ENCODE measurements at places on chromosomes 4 and X.

GRCh38 chrX:45518552-45518951 lies 317.9 kb upstream of the DIPK2B start:
- DNase-seq: no peak

DNA sequence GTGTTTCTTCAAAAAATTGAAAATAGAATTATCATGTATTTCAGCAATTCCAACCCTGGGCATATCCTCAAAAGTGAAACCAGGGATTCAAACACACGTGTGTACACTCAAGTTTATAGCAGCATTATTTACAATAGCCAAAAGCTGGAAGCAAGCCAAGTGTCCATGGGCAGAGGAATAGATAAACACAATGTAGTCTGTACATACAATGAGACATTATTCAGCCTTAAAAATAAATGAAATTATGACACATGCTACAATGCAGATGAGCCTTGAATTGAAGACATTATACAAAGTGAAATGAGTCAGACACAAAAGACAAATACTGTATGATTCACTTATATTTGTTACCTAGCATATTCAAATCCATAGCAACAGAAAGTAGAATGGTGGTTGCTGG lies 853.4 kb downstream of the STIM2 start:
- DNase-seq: no peak

GRCh38 chr4:170758988-170759387 lies 669.2 kb upstream of the AADAT start:
- no peak for DNase-seq

GRCh38 chrX:15525664-15526416 lies 25.2 kb downstream of the BMX start:
- no peak for DNase-seq

DNA sequence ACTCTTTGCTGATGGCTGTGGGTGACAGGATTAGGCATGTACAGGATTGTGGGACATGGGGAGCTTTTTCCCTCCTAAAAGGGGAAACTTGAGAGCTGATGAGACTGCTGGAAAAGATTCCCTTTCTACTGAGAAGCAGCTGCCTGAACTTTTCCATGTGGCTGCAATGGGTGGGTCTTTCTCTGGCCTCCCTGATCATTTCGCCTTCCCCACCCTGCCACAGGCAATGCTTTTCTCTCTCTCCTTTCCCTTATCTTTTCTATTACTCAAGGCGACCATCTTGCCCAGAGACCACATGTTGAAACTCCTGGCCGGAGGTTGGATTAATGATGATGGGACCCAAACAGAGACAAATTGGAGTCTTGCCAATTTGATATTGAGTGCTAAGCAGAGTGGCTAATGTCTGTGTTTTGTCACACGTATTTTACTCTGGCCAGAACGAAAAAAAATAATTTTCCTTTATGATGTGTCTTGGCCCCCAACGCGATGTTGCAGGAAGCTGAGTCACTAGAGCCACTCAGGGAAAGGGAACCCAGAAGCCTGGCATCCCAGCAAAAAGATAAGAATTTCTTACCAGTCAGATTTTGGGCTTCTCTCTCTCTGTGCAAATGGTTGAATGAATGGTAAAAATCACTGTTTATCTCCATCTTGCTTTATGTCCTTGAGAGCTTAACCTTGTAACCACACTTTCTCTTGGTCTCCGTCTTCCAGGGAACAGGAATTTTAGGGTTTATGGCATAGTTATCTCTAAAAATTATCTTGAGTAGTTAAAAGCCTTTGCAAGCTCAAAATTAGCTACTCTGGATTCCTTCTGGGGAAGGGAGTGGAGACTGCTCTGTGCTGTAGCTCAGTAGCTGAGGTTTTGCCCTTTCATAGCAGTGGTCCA lies 19.4 kb upstream of the ATP8A1 start:
- DNase-seq: no peak

DNA sequence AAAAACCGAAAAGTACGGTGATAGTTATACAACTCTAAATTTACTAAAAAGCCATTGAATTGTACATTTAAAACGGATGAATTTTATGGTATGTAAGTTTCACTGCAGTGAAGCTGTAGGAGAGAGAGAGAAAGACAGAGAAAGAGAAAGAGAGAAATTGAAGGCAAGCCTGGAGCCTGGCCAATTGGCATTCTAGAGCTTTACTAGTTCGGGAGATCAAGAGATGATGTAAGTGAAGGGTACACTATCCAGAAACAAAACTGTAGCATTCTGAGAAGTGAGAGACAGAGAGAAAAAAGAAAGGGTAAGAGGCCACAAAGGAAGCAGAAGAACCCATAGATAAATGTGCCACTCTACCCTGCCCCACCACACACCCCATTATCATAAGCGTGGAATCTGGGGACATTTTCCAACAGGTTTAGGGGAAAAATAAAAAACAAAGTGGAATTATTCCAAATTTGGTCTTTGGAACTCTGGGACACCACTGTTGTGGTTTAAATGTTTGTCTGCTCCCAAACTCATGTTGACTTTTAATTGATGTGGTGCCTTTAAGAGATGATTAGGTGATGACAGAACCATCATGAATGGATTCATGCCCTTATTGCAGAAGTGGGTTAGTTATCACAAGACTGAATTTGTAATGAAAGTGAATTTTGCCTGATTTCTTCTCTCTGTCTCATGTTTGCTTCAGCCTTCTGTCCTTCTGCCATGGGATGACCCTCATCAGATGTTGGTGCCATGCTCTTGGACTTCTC lies 123.0 kb upstream of the PLS3 start:
- no peak for DNase-seq

DNA sequence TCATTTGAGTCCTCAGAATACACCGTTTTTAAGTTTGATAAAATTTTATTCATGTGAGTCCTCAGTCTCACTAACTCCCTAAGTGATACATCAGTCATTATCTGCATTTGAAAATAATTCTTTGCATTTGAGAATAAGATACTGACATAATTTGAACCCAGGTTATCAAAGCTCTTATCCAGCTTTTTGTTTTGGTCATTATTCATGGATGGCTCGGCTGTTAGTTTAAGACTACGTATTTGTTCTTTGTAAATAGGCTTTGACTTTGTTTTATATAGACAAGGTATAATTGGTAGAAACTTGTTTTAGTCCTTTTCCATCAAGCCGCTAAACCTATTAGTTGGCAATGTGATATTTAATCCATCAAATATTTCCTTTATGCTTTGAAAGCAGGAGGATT lies 7.9 kb downstream of the SPRY1 start:
- DNase-seq: no peak

GRCh38 chrX:107985033-107985432 lies 2.9 kb upstream of the TEX13B start:
- DNase-seq: no peak

DNA sequence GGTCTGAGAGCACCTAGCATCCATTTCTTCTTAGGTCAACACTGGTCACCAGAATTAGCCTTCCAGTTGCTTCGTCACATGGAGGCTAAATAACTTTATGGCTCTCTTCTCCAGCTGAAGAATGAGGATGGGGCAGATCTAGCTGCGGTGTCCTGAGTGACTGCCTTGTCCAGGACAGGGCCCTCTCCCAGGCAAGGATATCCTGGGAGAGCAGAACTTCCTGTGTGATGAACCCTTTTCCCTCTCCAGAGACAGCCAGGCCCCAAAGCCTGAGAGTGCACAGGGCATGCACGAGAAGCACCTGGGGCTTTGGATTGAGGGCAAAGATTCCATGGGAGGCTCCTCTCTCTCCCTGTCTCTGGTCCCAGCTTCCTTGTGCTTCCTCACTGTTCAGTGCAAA lies 108.2 kb upstream of the MAMLD1 start:
- no peak for DNase-seq

GRCh38 chr4:146436423-146437162 lies 85.1 kb downstream of the SLC10A7 start:
- no peak for DNase-seq

- no peak for DNase-seq
Measured at GRCh38 chr4:98260047-98260578, 1.1 kb upstream of the RAP1GDS1 start.

GRCh38 chr4:89172865-89173264 lies 61.5 kb downstream of the TIGD2 start:
- DNase-seq: no peak

DNA sequence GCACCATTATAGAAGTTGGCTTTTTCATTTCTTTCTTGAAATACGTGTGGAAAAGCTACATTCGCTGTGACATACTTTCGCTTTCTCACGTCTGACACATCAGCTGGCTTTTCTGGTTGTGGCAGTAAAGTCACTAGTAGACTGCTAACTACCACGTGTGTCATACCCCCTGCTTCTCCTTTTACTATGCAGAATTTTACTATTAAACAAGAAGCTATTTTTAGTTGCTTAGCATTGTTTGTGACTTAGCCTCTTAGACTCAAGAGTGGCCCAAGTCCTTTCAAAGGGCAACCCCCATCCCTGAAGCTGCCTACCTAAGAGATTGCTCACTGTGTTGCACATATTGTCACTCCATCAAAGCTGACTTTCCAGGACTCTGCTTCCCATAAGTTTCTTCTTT lies 2.1 kb upstream of the IL2 start:
- peak; percentile 1 for DNase-seq

- DNase-seq: no peak
Measured at GRCh38 chrX:39827951-39828350, 269.8 kb downstream of the BCOR start.

DNA sequence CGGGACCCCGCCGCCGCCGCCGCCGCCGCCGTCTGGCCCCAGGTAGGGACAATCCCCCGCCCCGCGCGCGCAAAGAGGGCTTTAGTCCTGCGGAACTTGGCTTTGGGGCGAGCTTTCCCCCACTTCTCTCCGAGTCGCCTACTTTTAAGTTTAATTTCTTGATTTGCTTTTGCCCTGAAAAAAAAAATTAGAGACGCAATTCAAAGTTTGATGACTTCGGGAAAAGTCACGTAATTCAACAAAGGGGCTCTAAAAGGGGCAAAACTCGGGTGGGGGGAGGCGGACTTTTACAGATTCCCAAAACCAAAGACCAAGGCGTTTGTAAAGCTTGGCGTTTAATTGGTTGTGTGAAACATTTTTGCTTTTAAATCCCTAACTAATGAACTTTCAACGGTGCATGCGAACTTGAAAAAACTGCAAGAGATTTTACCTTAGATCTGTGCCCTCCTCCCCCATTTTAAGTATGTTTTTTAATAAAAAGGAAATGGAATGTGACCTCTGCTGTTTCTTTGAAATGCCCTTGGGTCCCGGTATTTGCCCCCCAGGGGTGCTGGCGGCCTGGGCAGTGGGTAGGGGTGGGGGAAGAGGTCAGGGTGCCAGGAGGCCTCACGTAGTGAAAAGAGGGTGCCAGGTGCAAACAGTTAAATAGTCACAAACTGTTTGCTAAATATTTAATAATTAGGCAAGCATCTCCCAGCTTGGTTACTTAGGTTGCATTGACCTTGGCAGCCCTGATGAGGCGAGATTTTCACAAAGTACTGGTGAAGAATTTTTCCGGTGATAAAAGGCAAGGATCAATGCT lies 209.7 kb downstream of the NWD2 start:
- DNase-seq: no peak

GRCh38 chr4:8906991-8907595 lies 35.5 kb upstream of the HMX1 start:
- DNase-seq: no peak

Measured in activated CD8-positive, alpha-beta memory T cell treated with anti-CD3 and anti-CD28 coated beads for 1 hour (primary cell).